ENCODE measurements at places on chromosomes 16 and 17.

DNA sequence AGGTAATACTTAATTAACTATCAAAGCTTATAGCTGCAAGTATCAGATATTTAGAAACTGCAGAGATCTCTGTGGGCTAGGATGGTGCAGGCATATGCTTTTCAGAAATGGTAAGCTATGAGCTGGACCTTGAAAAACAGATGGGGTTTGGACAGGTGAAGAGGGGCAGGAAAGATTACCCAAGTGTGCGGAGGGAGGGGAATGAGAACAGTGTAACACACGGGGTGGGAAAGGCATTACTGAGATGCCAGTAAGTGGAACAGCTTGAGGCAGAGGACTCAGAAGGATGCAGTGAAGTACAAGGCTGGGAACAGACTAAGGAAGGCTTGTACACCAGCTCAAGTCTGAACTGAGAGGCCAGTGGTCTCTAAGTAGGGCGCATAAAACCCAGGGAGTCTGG lies 22.1 kb upstream of the EVPL start:
- DNase-seq: no peak

DNA sequence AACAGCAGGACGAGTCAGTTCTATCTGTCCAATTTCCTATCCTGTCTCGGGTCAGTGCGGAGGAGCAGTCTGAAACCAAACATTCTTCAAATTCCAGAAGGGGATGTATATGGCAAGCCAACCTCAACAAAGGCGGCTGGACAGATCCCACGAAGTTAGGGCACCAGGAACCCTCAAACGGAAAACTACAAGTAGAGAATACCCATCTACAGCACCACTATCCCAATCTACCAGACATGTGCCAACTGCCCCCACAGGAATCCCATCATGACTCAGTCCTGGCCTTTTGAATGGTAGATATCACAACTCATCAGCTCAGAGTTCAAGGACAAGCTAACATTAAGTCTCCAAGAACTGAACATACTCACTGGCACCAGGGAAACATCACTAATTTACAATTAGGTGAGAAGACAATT lies 2.3 kb downstream of the NAT9 start:
- DNase-seq: no peak

- DNase-seq: no peak
Observed at GRCh38 chr17:28240688-28241340, 78.2 kb upstream of the TMEM97 start.

- peak; percentile 92 for DNase-seq
Observed at GRCh38 chr17:42183741-42184711, 1.2 kb downstream of the HCRT start.

DNA sequence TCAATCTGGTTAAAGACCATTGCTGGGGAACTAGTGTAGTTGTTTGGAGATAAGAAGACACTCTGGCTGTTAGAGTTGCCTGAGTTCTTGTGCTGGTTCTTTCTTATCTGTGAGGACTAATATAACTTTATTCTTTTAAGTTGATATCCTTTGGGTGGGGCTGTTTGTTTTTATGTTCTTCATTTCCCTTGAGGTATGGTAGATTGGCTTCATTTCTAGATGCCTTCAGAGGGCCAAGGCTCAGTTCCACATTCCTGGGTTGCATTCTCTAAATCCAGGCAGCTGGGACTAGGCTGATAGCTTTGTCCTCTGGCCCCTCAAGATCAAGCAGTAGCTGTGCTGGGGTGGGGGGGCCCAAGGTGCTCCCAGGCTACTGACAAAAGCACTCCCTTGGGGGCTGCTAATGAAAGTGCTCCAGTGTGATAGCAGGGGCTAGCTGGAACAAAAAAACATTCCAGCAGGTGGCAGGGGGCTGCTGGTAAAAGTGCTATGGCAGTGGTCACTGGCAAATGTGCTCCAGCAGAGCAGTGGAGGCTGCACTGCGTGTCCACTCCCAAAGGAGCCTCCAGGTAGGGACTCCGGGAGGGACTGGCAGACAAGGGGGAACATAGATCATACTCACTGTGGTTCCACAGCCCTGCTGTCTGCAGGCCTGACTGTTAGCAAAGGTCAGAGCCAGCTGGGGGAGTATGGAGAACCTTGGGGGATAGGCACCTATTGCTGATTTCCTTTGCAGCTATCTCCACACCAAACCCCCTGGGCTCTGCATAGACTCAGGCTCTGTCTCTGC lies 45.9 kb upstream of the KCNJ16 start:
- DNase-seq: no peak

DNA sequence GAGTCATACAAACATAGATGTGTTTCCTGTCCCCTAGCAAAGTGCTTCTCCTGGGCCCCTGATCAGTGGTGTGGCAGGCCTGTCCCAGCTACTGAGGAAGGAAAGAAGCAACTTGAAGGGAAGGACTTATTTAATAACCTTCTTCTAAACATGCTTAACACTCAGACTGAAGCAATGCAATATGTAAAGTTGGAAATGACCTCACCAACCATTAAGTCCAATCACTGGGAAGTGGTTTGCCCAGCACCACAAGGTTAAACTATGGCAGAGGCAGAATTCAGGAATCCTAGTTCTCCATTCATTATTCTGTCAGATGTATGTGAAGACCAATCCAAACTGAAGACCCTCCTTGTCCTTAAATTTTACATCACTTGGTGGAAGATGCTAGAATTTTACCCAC lies 39.1 kb downstream of the CENPV start:
- DNase-seq: no peak

- no peak for DNase-seq
Observed at GRCh38 chr17:12415031-12415430, 250.7 kb upstream of the MYOCD start.

DNA sequence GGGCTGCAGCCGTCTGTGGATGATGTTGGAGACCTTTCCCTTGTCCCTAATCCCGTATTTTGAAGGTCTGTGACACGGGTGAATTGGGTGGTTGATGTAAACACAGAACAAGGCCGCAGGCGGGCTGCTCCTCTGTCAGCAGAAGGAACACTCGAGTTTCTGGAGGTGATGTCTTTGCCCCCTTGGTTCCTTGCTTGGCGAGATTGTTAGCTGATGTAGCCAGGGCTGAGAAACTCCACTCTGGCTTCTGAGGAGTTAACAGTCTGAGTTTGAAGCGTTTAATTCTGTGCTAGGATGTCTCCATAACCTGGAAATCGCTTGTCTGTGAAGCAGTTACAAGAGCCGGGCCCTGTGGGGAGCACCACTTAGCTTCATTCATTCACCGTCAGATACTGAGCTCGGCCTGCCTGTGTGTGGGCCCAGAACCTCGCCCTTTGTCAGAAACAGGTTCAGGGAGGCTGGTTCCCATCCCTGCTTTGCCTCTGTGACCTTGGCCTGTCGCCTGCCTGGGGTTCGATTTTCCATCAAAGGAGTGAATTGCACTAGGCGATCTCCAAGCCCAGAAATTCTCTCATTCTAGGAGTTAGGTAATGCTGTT lies 1.3 kb downstream of the MAPK8IP3 start:
- DNase-seq: peak; percentile 58

DNA sequence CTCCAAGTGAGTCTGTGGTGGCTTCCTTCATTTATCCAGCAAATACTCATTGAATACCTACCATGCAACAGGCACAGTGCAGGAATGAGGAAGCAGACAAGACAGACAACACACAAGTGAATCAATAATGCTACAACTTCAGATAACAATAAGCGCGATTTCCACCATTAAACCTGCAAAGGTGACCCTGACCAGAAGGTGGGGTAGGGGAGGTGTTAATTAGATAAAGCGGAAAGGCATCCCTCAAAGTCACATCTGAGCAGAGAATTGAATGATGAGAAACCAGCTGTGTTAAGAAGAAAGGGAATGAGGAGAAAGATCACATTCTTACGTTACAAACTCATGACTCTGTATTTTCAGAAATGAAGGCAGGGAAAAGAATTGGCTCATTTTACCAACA lies 26.3 kb downstream of the ZZEF1 start:
- DNase-seq: no peak

DNA sequence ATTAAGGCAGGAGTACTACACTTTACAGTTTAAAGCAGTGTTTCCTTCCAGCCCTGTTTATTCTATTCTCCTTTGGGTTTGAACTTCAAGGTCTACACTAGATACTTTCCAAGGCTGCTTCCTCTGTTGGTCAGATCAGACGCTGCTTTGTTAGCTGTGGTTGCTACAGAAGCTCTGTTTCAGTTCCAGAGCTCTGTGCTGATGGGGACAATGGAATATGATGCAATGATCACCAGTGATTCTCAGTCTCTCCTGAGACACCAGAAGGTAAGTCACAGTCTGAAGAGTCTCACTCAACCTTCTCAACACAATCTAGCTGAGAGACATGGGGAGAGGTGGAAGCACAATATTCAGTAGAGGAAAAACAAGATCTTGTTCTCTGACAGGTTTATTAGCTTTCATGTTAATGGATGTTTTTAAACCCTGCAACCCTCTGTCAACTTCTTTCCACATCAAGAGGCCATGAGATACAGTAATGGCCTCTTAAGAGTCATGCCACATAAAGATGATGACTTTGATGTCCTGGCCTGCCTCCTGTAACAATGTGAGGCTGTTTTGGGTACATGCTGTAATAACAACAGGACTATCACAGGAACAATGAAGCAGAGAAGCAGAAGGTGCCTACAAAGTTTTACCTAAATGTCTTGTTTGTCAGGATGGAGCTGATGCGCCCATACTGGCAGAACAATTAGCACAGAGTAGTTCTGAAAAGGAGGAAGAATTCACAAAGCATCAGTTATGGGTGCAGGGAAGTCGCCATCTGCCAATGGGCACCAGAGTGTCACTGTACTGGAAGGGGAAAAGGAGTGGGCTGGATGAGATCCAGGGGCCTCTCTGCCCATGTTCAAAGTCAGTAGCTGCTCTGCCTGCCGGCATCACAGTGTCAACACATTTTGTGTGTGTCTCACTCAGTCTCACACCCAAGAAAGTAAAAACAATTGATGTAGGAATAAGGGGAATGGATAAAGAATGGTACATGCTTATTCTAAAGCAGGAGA lies 33.4 kb downstream of the PSME3IP1 start:
- no peak for DNase-seq

GRCh38 chr17:78986649-78987328 lies 7.1 kb upstream of the LGALS3BP start:
- no peak for DNase-seq

DNA sequence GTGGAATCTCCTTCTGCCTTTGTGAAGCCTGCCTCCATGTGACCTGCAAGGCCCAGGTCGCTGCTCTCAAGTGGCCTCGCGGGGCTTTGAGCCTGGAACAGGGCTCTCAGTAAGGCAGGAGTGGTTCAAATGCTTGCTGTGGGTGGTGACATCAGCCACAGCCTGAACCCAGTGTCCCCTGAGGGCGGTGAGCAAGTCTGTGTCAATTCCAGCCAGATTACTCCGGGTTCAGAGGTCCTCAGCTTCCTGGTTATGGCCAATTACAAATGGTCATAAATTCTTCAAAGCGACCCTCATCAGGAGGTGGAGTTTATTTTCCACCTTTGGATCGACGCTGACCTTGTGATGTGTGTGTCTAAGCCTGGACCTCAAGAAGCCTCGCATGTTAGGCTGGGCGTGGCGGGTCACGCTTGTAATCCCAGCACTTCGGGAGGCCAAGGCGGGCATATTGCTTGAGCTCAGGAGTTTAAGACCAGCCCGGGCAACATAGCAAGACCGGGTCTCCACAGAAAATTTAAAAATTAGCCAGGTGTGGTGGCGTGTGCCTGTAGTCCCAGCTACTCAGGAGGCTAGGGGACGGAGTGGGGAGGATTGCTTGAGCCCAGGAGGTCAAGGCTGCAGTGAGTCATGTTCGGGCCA lies 17.3 kb downstream of the LGALS3BP start:
- no peak for DNase-seq

GRCh38 chr17:73089322-73090317 lies 2.9 kb downstream of the SLC39A11 start:
- DNase-seq: no peak

DNA sequence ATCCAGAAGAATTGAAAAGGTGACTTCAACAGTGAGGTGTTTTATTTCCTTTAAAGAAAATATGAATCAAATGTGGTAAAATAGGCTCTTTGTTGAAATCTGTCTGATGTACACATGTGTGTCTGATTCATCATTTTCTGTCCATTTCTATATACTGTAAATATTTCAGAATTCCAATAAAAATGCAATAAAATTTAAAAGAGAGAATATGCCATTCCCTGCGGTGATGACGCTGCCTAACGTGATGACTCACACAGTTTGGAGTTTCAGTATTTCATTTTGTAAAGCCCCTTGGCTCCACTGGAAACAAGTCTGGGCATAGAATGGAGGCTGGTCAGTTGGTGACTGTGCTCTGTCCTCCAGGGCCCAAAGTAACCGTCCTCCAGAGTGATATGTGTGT lies 482.5 kb upstream of the CDH5 start:
- DNase-seq: no peak

DNA sequence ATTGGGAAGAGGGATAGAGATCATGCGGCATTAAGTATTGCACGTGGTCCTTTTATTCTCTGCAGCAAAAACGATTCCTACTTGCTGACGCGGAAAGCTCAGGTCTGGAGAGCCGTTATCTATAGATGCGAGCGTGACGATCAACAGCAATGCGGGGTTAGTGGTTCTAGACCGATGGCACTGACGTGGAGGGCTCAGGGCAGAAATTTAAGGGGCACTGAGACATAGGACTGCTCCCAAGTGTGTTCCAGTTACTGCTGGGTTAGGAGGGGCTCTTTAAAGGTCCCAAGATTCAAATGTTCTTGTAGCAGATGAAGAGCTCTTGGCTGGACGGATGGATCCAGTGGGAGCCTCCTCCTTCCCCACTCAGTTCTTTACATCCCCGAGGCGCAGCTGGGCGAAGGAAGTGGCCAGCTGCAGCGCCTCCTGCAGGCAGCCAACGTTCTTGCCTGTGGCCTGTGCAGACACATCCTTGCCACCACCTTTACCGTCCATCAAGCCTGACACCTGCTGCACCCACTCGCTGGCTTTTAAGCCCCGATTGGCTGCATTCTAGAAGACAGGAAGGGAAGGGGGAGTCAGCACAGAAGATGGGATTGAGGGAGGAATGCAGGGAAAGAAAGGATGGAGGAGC lies 732 bp upstream of the EXOSC6 start:
- peak; percentile 15 for DNase-seq

- DNase-seq: peak; percentile 30
Observed at GRCh38 chr17:83006515-83007455, 72.6 kb upstream of the METRNL start.

GRCh38 chr16:12315330-12316136 lies 339.0 kb downstream of the SNX29 start:
- no peak for DNase-seq

GRCh38 chr17:79607940-79608623 lies 2.8 kb downstream of the RBFOX3 start:
- peak; percentile 85 for DNase-seq

- no peak for DNase-seq
Observed at GRCh38 chr17:68035131-68035522, 408 bp upstream of the KPNA2 start.
